Stimulated activated CD4-positive, alpha-beta T cell treated with anti-CD3 and anti-CD28 coated beads, TNF-alpha, amount 100 ng/mL, for 24 hours (primary cell): ENCODE measurements at places on chromosomes 6 and 20.

DNA sequence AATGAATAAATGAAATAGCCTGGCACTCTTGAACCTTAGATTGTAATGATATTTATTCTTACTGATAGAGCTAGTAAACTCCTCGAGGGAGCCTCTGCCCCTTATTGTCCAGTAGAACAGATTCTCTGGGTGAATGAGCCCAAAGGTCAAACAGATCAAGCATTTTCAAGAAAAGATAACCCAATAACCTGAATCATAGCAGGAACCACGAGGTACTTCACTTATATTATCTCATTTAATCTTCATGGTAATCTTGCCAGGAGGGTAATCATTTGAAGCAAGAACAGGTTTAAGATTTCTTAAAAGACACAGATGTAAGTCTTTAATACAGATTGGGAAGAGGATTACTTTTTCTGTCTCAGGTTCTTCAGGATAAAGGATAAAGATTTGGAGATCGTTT lies 17.0 kb upstream of the TBCC start:
- DNase-seq, result no peak

DNA sequence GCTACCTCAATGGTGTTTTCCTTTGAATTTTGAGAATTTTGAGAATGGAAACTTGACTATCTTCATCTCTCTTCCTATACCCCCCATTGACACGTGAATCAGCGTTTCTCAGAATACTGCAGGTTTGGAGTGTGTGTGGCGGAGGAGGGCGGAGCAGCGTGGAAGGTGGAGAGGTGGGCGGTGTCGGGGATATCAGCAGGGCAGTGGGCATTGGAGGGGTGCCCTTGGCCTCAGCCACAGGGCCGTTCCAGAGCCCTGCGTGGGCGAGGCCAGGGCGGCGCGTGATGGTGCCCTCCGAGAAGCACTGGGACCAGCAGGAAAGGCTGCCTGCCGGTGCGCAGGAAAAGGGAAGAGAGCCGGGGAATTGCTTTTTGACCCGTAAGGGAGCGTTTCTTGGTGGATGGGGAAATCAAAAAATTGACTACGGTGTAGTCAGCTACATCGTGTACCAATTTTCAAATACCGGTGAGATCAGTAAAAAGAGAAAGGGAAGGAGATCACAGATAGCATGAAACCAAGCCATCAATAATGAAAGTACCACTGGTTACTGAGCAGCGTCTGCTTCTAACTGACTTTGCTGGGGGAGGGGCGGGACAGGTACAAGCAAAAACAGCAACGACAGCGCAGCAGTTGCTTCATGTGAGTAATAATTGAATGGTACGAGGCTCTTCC lies 82.7 kb upstream of the DUSP22 start:
- no peak for DNase-seq

DNA sequence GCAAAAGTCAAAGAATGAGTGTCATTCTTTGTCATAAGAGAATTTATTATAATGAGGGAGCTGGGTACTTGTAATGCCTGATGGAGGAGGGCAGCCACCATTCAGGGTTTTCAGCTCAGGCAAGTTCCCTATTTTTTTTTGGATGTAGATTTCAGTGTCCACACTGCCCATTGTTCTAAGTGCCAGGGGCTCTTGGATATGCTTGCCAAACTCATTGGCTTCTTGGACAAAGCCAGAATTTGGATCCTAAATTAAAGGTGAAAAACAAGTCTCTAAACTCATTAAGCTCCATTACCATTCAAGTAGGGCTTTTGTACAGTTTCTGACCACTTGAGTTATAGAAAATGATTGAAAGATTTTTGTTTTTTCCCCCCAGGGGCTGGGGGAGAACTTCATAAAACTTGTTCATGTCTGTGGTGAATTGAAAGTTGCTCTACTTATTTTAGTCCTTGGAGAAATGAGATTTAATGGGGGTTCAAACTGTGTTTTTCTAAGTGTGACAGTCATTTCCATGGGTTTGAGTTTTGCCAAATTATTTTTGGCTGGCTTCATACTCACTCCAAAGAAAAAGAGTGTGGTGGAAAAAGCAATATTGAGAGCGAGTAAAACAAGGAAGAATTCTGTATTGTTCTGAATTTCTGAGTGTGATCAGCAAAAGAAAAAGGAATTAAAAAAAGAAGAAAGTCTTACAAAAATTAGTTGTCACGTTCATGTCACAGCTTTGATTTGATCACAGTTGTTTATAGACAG lies 46.0 kb downstream of the TIAM2 start:
- DNase-seq, result no peak

DNA sequence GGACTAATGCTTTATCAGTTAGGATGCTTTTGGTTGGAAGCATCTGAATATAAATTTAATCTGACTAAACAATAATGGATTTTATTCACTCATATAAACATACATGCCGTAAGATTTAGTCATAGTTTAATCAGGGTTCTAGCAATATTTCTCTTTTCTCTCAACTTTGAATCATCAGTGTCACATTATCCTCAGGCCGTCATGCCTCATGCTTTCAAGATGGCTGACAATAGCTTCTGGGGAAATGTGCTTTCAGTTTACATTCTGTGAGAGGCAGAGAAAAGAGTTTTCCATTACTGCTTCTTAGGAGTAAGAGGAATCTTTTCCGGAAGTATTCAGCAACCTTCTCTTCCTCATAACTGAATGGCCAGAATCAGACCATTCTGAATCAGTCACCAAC lies 162.2 kb downstream of the GJA1 start:
- DNase-seq, result no peak

DNA sequence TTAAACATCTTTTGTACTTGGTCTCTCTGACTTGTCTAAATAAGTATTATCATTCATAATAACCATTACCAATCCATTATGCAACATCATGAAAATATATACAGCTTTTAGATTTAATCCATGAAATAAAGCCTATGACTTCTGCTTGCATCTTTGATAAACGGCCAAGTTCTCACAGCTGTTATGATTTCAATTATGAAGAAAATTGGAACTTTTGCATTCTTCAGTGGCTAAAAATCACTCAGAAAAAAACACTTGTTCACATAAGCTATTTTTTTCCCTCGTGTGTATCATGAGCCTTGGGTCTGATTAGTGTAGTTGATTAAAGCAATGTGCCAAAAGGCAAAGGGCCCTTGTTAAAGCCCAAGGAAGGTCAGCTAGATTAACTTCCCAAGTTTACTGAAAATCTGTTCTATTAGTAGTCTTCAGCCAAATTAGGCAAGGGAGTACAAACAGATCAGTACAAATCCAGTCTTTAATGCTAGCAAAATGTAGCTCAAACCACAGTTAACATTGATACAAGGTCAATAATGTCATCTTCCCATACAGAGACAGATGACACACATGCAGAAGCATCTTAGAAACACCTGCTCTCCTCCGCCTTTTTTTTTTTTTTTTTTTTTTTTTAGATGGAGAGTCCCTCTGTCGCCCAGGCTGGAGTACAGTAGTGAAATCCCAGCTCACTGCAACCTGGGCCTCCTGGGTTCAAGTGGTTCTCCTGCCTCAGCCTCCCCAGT lies 69.9 kb downstream of the SGK1 start:
- DNase-seq, result no peak

- DNase-seq, result no peak
Measured at GRCh38 chr20:709423-709822, 33.8 kb upstream of the SCRT2 start.

- no peak for DNase-seq
Measured at GRCh38 chr6:129590408-129591022, 119.5 kb downstream of the ARHGAP18 start.
